ENCODE measurements at places on chromosomes 13 and 19.

- DNase-seq: no peak
These were observed 211.2 kb downstream of the OXGR1 start for GRCh38 chr13:96783057-96783456.

GRCh38 chr13:76725211-76725610 is 161.0 kb downstream of the KCTD12 start:
- DNase-seq: no peak

DNA sequence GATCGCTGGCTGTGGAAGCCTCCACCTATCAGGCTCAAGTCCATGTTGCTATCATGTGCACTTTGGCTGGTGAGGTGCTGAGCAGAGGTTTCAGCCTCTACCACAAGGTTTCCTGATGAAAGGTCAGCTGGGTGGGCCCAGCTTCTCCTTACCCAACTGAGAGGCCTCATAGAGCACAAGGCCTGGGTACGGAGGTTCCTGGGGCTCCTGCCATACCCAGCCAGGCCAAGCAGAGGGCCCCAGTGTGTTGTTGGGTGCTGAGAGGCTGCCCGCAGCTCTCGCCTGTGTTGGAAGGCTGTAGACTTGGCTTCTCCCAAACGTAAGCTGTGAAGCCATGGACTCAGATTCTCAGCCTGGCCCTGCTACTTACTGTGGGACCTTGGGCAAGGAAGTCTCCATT is 28.2 kb downstream of the ACTN4 start:
- DNase-seq: no peak

DNA sequence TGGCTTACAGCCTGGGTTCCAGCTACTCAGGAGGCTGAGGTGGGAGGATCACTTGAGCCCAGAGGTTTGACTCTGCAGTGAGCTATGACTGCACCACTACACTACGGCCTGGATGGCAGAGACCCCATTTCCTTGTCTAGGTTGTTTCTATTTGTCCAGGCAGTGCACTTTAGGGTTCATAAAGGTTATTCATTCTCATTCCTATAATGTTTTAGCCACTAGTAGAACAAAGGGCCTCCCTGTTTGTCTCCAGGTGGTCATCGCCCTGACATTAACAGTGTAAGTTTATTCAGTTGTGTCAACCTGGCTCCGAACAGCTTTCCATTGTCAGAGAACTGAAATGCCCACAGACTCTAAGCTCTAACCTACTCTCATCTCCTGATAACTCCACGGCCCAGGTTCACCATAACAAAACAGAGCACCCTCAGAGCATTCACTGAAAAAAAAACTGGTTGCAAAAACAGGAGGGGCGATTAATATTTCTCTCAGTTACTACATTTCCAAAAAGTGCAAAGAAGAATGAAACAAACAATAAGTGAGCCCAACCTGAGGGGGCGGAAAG is 37.1 kb downstream of the SMAD9 start:
- DNase-seq: no peak

DNA sequence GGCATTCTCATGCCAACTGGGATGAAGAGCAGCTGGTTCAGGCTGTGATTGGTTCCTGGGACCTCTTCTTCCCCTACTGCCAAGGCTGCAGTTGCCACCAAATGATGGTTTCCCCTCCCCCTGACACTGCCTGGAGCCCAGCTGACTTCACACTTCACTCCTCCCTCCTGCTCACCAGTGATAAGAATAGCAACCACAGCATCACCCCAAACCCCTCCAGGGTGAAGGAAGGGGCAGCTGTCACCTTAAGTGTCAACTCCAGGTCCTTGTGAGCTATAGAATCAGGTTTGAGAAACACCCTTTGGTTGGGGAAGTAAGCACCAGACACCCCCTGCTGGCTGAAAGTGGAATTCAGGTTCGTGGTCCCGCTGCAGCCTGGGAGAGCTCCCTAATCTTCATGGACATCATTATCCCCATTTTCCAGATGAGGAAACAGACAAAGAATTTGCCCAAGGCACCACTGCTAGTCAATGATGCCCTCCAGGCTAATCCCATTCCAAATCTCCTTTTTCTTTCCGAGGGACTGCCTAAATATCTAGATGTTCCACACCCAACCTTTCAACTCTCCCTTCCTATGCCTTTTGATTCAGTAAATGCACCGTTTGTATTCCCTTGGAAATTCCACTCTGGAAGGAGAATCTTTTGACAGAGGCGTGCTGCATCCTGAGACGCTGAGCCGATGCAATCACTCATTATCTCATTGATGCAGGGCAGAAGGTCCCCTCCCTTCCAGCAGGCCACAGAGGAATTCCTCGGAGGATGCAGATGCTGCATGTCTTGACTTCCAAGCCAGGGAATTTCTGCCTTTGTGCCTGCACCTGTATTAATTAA is 50.6 kb upstream of the UQCRFS1 start:
- no peak for DNase-seq

- DNase-seq: no peak
These were observed 818.0 kb upstream of the SLC10A2 start for GRCh38 chr13:103884101-103884723.

- DNase-seq: no peak
These were observed 682 bp downstream of the SSBP4 start for GRCh38 chr19:18419699-18420460.
